Stimulated activated naive CD8-positive, alpha-beta T cell treated with anti-CD3 and anti-CD28 coated beads, Interleukin-15, Interleukin-2, amounts not matched to agents 100 U/mL and 50 U/mL, for 24 hours (primary cell): ENCODE measurements at places on chromosomes 12 and 14.

GRCh38 chr12:123891516-123892179 is 81.0 kb downstream of the CCDC92 start:
- no peak for DNase-seq

GRCh38 chr12:109910969-109911348 is 10.9 kb downstream of the TCHP start:
- peak; percentile 38 for DNase-seq

- DNase-seq: no peak
Observed at GRCh38 chr12:108295641-108296040, 43.5 kb downstream of the CMKLR1 start.

GRCh38 chr14:44609876-44610510 is 102.9 kb upstream of the FSCB start:
- DNase-seq: no peak

GRCh38 chr12:47102845-47103651 is 23.3 kb upstream of the AMIGO2 start:
- no peak for DNase-seq

- DNase-seq: no peak
Observed at GRCh38 chr14:68950111-68950510, 29.0 kb downstream of the ACTN1 start.

- no peak for DNase-seq
Observed at GRCh38 chr14:105267820-105268548, 19.7 kb downstream of the BTBD6 start.

DNA sequence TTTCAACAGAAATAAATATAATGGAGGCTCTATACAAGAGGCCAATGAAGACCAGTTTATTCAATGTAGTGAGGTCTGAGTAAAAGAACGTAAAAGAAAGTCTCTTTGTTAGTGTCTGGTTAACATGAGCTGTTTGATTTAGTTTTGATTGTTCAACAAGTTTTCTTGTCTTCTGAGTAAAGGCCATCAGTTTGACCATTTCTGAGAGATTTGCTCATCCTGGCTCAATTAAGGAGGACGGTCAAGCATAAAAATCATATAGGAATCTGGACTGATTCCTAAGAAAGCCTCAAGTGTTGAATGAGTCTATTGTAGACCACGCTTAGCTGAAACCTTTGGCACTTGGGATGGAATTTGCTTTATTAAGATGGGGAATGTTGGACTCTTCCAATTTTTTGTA is 32.5 kb upstream of the FGF23 start:
- no peak for DNase-seq
